ENCODE measurements at places on chromosomes 1 and 21. TPM values are rescaled to one million over a fixed set of nuclear protein-coding genes. Genes with fewer than 3 reads are reported as not detected.

Gene TRIM17
- total RNA-seq, result not detected

Gene PODN
- 4.1 TPM for total RNA-seq

Gene MOB3C
- 6.2 TPM for total RNA-seq

Gene C4BPA
- not detected for total RNA-seq

Gene TFF3
- not detected for total RNA-seq

Gene UMODL1
- not detected for total RNA-seq

Gene GUCA2A
- total RNA-seq, result not detected

Gene GLIS1
- total RNA-seq, result 17.4 TPM

Gene LRRC8B
- 3.2 TPM for total RNA-seq

Gene LENEP
- total RNA-seq, result 0.72 TPM

Gene NBPF3
- total RNA-seq, result 16.3 TPM

Gene ELAPOR1
- 1.2 TPM for total RNA-seq

All from chondrocyte (in vitro differentiated cells).